ENCODE measurements at places on chromosomes 16 and 17. TPM values are rescaled to one million over a fixed set of nuclear protein-coding genes. Genes with fewer than 3 reads are reported as not detected.

DNA sequence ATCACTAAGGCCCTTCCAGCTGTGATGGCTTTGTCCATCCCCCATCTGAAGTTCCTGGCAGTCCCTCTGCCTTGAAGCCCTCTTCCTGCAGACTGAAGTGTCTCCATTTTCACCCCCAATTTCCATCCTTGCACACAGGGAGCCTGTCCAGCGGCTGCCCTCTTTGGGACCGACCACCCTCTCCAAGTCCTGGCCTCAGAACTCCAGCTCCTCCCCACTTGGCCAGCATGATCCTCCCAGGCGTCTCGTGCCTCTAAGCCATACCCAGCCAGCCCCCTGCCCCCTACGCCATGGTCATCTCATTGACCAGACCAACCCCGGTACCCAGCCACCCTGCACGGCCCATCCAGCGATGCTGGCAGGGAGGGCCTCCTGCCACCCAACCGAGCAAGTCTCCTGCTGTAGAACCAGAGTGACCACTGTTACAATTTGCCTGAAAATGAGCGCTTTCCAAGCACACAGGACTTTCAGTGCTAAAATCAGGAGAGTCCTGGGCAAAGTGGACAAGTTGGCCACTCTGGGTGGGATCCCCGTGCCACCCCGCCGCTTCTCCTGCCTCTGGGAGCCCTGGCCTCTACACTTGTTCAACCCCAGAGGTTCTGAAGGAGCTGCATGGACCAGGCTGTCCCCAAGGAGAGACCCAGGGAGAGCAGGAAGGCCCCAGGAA, 362.0 kb downstream of the SEC14L1 start:
- no peak for DNase-seq

- DNase-seq = no peak
Measured at GRCh38 chr16:73384506-73385089, 336.7 kb upstream of the ZFHX3 start.

DNA sequence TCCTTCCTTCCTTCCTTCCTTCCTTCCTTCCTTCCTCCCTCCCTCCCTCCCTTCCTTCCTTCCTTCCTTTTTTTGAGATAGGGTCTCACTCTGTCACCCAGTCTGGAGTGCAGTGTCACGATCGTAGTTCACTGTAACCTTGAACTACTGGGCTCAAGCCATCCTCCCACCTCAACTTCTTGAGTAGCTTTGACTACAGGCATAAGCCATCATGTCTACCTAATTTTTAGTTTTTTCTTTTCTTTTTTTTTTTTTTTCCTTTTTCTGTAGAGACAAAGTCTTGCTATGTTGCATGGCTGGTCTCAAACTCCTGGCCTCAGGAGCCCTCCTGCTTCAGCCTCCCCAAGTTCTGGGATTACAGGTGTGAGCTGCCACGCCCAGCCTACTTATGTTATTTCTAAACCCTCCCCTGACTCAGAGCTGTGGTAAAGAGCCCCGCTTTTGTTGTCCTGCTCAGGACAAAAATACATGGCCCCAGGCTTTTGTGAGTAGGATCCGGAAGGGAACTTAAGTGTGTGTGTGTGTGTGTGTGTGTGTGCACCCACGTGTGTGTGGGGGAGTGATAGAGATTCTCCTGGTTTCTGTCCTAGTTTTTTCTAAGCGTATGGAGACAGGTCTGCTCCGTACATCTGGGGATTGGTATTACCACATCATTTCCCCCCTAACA, 67.1 kb downstream of the PRKCB start:
- no peak for DNase-seq

DNA sequence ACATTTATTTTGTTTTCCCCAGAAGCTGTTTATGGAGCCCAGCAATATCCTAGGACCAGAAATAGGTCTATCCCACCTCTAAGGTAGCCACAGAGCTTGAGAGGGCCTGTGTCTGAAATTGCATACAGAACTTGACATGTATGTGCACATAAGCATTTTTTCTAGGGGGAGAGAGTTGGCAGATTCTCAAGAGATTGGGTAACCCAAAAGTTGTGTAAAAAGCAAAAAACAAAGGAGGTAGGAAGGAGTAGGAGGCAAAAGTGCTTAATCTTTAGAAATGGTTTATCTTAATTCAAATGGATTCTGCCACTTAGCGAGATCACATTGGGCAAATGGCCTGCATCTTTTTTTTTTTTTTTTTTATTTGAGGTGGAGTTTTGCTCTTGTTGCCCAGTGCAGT, 3.5 kb downstream of the PLK1 start:
- DNase-seq = no peak

DNA sequence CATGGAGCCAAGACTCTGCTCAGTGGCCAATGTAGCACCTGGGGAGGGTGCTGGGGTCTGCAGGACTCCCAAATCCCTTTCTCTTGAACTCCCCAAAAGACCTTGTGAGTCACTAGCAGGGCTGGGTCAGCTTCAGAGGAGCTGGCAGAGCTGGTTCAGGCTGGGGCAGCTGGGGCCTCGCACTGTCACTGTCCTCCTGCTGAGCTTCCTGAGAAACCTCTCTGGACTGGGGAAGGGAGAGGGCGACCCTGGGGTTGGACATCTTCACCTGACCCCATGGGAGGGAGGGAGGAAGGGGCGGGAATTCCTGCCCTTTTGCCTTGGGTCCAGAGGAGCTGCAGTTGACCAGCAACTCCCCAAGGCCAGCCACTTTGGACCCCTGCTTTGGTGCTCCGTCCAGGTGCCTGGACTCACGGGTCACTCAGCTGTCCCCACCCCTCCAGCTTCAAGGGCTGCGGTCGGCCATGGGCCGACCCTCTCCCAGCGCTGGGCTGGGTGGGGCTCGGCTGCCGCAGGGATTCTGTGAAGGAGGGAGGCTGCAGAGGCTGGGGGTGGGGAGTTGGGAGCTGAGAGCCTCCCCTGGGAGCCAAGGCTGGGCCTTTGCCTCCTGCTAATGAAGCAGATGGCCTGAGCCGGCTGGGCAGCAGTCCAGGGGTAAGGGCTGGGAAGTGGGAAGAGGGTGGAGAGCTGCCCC, 9.2 kb downstream of the FMNL1 start:
- DNase-seq = no peak

GRCh38 chr16:8644211-8645140, 23.0 kb downstream of the METTL22 start:
- DNase-seq = no peak

DNA sequence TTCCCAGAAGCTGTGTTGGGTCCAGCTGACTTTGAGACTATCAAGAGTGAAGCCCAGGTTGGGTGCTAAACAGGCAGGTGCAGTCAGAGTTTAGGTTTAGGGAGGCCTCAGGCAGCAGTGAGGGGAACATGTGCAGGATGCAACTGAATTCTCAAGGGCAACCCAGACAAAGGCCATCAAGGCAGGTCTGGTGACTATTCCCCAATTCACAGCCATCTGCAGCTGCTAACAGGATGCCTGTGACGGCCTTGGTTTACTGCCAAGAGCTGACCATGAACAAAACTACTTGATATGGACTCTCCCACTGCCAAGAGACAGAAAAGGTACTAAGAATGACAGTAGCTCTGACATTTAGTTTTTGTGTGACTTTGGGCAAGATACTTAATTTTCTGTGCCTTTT, 45.2 kb upstream of the BCAR1 start:
- no peak for DNase-seq

DNA sequence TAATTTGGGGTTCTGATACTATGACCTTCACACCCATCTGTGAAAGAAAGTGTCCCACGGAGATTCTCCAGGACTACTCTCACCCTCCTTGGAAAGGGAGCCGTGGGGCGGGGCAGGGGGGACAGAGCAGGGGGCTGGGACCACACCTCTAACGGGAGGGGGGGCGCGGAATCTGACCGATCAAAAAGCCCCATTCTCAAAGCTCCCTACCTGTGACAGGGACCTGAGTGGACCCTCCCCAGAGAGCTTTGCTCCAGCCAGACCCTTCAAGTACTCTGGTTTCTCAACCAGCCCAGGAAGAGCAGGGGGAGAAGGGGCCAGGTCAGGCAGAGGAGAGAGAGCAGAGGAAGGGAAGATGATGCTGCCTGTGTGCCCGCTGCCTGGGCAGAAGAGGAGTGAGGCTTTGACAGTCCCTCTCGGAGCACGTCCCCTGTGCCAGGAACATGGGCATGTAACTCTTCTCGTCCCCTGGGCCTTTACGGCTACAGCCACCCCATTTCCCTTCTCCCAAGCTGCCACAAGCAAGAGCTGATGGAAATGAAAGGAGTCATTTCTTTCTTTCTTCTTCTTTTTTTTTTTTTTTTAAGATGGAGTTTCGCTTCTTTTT, 682 bp downstream of the XAF1 start:
- no peak for DNase-seq

TANGO6 gene
- 7.0 TPM for polyA plus RNA-seq

TAT gene
- polyA plus RNA-seq = 0.04 TPM

SHBG gene
- 4.9 TPM for polyA plus RNA-seq

SLFN14 gene
- polyA plus RNA-seq = 0.18 TPM

TVP23A gene
- 3.9 TPM for polyA plus RNA-seq

TSNAXIP1 gene
- polyA plus RNA-seq = 7.8 TPM

CRISPLD2 gene
- polyA plus RNA-seq = 7.6 TPM

HOXB6 gene
- 72.6 TPM for polyA plus RNA-seq

MPP2 gene
- polyA plus RNA-seq = 5.6 TPM

TPSD1 gene
- not detected for polyA plus RNA-seq
